ENCODE measurements at places on chromosomes 1 and 21.
A peak's percentile ranks its signal among the peaks of the same experiment; 100 is the strongest.

DNA sequence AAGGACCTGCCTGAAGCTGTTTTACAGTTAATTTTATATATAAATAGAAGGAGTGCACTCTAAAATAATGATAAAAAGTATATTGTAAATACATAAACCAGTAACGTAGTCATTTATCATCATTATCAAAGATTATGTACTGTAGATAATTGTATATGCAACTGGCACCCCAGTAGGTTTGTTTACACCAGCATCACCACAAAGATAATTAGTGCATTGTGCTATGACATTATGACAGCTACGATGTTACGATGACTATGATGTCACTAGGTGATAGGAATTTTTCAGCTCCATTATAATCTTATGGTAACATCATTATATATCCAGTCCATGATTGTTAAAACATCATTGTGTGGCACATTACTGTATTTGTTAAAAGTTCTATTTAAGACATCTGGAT is 185.2 kb downstream of the LBR start:
- DNase-seq = no peak

GRCh38 chr21:31894457-31894856 is 21.6 kb downstream of the HUNK start:
- DNase-seq = no peak

- DNase-seq = no peak
Measured at GRCh38 chr1:93143136-93143535, 37.1 kb downstream of the TMED5 start.

- no peak for DNase-seq
Measured at GRCh38 chr1:53979712-53980450, 33.7 kb downstream of the LRRC42 start.

- DNase-seq = no peak
Measured at GRCh38 chr1:150777544-150777943, 12.0 kb upstream of the CTSS start.

DNA sequence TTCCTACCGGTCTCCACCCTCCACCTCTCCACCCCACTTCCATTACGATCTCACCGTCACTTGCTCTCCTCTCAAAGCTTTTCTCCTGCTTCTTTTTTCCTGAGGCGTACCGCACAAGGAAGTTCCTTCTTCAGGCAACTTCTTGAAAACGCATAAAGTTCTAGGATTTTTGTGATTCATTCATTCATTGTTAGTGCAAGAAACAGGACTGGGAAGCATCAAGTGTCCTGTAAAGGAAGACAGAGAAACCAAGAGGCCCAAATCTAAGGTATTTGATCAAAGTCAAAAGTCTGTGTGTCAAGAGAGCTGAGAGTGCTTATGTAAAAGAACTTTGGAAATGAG is 1.3 kb upstream of the RCC2 start:
- no peak for DNase-seq

DNA sequence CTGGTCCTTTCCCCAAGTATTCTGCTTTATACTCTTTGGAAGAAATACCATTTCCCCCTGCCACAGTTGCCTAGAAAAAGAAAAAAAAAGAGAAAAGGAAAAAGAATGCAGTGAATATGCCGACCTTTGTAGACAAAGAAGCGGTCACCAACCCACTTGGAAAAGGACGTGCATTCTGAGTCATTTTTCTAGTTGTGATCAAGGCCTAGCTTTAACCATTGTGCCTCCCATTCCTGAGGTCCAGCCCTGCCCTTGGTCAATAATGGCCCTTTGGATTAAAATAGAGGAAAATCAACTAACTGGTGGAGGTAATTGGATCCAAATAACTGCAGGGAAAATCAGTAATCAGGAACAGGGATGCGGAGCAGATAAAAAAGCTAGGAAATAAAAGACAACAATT is 24.8 kb downstream of the S1PR1 start:
- DNase-seq = no peak

GRCh38 chr1:7268983-7269382 is 483.7 kb downstream of the CAMTA1 start:
- no peak for DNase-seq

- DNase-seq = no peak
Measured at GRCh38 chr21:20641241-20641640, 357.0 kb upstream of the NCAM2 start.

DNA sequence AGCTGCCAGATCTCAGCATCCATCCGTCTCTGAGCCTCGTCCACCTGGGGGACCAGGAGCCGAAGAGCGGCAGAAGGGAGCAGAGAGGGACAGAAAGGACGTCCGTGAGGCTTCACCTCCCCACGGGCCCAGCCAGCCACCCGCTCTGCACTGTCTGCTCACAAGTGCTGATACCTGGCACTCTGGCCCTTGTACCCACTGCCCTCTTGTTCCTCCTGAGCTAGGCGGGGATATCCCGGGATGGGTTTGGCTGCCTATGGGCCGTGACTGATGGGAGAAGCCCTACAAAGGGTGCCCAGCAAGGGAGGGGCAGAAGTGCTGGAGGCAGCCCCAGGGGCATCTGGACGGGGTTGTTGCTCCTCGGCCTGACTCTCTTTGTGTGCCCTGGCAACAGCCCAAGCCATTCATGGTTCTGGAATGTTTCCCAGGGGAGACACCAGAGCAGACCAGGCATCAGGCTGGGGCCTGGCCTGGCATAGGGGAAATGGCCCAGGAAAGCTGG is 57.6 kb downstream of the LDLRAD2 start:
- peak; percentile 88 for DNase-seq

- no peak for DNase-seq
Measured at GRCh38 chr1:4585216-4585615, 69.2 kb upstream of the AJAP1 start.

DNA sequence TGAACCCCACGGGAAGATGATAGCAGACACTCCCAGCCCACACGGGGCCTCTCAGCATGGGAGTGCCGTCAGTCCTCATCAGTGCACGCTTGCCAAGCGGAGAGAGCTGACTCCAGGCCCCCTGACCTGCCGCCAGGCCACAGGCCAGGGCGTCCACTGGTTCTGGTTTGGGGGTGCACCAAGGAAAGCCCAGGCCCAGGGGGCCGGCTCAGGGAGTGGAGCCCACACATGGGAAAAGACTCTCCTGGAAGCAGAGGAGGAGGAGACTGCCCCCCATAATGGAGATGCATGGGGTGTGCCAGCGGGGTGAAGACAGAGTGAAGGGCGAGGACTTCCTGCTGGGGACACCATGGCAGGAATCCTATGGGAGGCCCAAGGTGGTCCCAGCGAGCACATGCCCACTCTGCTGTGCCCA is 6.4 kb downstream of the TRIM11 start:
- DNase-seq = no peak

GRCh38 chr1:229222081-229222480 is 48.8 kb upstream of the RAB4A start:
- DNase-seq = no peak

DNA sequence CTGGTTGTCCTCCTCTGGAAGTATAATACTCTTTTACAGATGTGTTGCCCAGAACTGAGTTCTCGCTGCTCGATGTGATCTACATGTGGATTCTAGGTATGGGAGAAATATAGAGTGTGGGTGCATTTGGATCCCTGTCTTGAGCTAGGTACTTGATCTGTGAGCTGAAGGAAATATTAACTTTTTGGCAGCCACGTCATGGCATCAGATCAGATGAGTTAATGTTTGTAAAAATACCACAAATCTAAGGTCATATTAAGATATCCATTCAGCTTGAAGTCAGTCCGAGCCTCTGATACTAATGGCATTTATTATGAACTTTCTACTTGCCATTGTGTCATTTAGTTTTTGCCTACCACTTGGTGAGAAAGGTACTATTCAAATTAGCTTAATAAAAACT is 24.6 kb downstream of the MAPKAPK2 start:
- DNase-seq = no peak

DNA sequence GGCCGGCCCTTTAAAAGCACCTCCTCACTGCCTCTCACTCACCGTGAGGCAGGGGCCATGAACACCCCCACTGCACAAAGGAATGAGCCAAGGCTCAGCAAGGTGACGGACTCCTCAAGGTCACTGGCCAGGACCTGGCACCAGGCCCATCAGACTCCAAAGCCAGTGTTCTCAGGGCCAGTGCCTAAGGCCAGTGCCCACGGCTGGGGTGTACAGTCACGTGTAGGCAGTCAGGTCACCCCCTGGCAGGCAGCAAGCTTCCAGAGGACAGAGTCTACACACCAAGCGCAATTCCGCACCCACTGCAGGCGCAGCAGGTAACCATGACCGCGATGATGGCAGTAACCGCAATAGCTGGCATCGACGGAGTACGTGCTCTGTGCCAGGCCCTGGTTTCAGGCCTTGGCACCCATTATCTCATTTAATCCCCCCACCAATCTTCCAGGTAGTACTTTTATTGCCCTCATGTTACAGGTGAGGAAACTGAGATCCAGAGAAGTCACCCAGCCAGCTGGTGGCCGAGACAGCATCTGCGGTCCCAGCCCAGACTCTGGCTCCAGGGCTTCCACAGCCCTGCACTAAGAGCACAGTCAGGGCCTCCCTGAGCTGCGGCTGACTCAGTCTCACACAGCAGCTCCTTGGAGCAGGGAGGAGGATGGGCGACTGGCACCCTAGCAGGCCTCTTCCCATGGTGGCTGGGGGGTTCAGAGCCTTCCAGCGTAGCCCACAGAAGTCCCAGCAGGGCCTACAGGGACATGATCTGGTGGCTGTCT is 27.0 kb downstream of the RAP1GAP start:
- DNase-seq = no peak

- DNase-seq = no peak
Measured at GRCh38 chr1:4668743-4669700, 14.6 kb downstream of the AJAP1 start.

- DNase-seq = no peak
Measured at GRCh38 chr1:175878775-175879174, 135.4 kb upstream of the TNR start.

DNA sequence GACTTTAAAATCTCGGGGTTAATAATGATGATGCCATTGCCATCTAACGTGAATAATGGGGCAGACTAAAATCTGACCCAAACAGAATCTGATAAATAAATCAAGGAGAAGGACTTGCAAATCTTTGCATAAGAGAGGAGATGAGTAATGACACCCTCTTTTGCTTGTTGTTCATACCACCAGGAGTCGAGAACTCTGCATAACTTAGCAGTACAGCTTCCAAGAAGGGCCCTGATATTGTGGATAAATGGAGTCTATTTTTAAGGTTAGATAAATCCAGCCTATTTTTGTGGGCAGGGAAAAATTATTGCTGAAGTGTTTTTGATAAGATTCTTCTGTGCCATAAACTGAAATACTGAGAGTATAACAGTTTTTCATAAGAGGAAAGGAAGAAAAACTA is 17.3 kb downstream of the RYR2 start:
- no peak for DNase-seq

DNA sequence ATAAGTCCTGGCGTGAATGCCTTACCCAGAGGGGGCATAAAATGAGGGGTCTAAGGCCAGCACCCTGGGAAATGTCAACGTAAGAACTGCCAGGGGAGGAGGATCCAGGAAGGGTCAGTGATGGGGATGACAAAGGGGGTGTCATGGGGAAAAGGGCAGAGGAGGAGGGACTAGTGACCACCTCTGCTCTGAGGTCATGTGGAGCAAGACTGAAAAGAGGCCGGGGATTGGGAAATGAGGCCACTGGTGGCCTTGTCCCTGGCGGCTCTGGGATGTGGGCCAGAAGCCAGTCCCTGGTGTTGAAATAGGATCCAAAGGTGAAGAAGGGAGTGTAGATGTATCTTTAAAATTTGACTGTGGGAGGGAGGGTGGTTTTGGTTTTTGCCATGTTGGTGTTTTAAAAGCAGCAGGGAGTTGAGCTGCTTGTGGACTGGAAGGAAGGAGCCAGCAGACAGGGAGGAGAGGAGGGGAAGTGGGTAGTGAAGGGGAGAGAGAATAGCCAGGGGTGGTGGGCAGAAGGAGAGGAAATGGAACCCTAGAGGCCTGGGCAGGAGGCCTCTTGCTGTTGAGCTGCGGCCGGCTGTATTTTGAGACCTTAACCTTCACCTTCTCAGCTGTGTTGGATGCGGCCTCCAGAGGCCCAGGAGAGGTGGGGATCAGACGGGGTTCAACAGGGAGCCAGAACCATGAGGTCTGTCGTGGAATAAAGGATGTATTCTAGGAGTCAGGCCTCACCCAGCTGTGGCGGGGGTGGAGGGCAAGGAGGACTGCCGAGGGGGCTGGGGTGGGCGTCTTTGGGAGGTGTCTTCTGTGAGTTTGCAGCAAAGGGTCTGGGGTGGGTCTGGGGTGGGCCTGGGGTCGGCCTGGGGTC is 92.5 kb downstream of the DHRS3 start:
- DNase-seq = peak; percentile 84

GRCh38 chr1:230861970-230862595 is 6.2 kb downstream of the C1orf198 start:
- DNase-seq = peak; percentile 88

- no peak for DNase-seq
Measured at GRCh38 chr1:43460988-43461693, 7.4 kb upstream of the HYI start.

DNA sequence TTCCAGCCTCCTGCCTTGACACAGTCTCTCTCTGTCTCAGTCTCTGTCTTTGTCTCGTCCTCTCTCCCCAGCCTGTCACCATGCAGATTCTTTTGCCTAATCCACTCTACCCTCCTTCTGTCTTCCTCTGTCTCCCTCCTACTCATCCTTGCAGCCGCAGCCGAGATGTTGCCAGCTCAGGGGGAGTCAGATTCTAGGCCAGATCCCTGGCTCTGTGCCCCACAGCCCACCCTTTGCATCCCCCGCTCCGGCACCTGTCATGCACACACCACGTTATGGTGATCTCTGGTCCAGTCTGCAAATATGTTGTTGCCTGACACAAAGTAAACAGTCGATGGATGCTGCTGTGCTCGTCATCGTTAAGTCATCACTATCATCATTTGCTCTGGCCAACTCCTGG is 35.5 kb upstream of the IGSF21 start:
- DNase-seq = no peak

DNA sequence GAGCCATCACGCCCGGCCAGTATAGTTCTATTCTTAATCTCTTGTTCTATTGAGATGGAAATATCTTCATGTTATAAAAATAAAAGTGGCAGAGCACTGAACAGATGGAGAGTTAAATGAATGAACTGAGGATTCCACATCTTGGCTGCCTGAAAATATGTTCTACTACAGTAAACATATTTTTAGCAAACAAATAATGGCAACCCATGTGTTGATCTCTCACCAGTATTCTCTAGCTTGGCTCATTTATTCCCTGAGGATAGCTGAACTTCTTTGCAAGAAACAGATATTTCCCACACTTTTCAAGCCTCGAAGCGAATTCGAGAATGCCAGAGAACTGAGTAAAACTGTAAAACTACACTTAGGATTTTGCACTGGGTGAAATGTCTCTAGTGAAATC is 58.9 kb downstream of the DIRAS3 start:
- DNase-seq = no peak

GRCh38 chr1:217191441-217191840 is 439.4 kb downstream of the GPATCH2 start:
- DNase-seq = no peak

DNA sequence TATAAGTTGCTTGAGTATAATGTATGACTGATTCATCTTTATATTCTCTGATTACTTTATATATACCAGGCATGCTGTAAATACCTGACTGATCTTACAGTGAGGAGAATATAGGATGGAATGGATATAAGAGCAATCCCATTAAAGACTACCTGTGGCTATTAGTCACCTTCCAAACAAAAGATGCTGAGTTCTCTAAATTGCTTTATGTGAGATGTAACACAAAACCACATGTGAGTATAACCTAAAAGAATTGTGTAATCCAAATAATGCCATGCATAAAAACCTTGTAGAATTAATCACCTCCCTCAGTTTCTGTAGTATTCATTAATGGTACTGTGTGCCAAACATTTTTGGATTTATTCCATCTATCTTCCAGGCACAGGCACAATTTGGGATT is 134.6 kb upstream of the LRRC7 start:
- DNase-seq = no peak

GRCh38 chr1:119626841-119627240 is 21.2 kb downstream of the ZNF697 start:
- no peak for DNase-seq

GRCh38 chr1:85214654-85215053 is 13.8 kb upstream of the SYDE2 start:
- no peak for DNase-seq
